ENCODE measurements at places on chromosomes 7 and 10.

- no peak for DNase-seq
These were observed 32.8 kb downstream of the HIPK2 start for GRCh38 chr7:139744768-139745677.

DNA sequence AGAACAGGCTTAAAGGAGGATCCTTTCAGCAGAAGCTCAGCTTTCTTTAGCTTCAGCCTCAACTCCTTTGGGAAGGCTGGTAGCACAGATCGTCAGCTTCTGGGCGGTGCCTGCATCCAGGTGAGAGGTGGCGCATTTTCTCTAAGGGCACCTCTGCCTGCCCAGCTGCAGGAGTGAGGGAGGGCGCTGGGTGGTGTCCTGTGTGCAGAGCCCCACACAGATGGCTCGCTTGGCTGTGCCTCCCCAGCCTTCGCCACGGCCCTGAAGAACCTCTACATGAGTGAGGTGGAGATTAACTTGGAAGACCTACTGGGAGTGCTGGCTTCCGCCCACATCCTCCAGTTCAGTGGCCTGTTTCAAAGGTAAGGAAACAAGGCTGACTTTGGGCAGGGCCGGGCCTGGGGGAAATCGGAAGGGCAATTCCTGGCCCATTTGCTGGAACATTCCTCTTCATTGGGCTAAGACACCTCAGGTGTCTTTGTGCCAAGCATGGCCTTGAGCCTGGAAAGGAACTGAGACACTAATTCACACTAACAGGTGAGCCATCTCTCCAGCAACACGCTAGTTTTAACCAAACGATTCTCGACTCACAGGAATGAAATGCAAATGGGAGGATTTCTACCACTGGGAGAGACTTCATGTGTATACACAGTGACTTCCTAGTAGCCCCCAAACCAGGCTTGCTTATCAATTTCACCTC lies 19.9 kb downstream of the BTBD16 start:
- no peak for DNase-seq

- no peak for DNase-seq
These were observed 70.6 kb upstream of the PIK3CG start for GRCh38 chr7:106794276-106795083.

DNA sequence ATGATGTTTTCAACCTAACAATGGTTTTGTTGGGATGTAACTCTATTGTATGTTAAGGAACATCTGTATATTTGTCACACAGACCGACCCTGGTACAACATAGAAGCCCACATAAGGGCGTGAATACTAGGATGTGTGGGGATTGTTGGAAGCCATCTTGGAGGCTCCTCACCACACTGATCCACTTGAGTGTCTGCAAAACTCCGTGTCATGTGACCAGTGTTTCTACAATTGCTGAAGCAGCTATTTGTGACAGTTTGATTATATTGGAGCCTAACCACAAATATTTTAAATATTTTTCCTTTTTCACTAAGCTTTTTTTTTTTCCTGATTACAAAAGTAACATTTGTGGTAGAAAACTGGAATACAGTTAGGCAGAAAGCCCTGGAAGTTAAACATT lies 27.9 kb downstream of the RALA start:
- DNase-seq, result no peak

DNA sequence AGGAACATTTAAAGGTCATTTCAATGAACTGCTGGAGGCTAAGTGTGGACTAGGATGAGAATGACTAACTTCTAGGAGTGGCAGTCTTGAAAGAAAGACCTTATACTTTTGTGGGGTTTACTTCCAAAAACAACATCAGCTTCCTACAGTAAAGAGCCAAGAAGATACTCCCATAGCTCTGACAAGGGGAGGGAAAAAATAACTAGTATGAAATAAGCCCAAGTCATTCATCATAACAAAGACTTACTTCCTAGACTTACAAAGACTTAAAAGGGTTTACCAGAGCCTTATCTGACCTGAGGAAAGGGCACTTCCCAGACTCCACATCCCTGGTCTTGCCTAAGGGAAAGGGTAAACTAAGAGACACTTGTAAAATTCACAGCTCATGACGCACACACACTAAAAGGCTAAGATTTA lies 31.7 kb downstream of the ARHGAP12 start:
- DNase-seq, result peak; percentile 87
